ENCODE measurements at places on chromosomes 2 and 18.

DNA sequence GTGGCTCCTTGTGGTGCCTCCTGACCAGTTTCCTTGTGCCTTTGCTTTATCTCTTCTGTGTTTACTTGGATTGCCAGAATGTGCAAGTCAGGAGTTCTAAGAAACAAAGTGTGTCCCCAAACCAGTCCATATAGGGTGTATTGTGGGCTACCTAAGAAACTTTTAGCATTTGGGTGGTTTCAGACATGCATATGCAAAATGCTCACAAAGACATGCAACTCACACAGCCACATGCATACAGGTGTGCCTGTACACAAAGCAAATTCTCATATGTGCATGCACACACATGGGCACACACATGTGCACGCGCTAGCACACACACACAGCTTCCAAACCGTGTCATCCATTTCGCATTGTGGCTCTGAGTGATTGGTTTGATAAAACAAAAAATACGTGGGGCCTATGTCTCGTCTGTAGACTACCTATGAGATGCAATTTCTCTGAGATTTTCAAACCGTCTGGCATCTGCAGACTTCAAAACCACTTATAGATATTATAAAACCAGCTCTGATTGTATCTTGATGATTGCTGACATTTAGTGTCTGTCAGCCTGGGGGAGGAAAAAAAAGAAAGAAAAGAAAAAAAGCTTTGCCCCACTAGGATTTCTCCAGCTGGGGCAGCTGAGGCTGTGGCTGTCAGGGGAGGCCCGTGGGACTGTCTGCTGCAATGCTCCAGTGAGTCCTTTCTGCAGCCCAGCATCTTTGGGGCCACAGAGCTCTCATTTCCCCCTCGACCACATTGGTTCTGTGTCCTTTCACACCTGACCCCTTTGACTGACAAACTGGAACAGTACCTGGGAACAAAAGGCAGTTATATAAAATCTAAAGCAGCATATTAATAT lies 556.1 kb downstream of the CMPK2 start:
- no peak for DNase-seq

GRCh38 chr2:112640467-112640799 lies 5.3 kb upstream of the SLC20A1 start:
- DNase-seq, result no peak

DNA sequence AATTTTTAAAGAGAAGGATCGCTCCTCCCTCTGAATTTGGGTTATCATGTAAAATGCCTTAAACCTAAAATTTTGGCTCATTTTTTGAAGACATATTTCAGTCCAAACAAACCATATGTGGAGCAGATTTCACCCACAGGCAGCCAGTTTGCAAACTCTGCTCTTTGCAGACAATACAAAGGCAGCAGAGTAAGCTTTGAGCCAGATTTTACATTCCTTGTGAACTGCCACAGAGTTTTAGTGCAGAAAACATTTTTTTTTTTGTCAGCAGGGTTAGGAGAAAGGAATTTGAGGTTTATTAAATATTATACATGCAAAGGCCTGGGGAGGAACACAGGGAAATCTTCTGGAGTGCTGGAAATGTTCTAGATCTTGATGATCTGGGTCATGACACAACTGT lies 171.9 kb upstream of the FN1 start:
- DNase-seq, result no peak

DNA sequence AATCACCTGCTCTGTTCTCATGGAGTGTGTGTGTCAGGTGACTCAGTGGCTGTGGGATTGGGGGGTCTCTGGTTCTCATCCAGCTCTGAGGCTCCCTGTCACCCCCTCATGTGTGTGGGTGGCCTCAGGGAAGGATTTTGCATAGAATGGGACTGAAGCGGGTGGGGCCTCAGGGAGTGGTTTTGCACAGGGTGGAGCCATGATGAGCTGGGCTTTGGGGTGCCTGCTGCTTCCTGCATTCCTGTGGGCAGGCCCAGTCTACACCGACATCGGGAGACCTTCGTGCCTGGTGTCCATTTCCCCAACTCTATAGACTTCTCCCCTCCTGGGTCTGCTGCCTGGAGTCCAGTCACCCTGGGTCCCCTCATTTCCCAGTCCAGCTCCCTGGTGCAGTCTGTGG lies 59.7 kb downstream of the VAPA start:
- DNase-seq, result no peak

DNA sequence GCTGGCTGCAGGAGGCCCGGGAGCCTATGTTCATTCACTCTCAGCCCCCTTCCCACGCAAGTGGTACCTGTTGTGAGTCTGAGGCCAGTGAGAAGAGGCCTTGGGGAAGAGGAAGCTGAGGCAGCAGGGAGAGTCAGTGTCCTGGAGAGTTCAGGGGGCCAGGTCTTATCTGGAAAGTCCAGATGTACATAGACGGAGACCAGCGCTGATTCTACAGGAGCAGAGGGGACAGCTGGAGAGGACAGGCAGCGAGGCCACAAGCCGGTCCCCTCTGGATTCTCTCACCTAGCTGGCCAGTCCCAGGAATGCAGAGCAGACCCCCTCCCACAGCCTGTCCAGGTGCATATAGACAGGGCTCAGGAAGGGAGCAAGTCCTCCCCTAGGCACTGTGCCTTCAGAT lies 29.1 kb upstream of the SELENOI start:
- DNase-seq, result no peak

DNA sequence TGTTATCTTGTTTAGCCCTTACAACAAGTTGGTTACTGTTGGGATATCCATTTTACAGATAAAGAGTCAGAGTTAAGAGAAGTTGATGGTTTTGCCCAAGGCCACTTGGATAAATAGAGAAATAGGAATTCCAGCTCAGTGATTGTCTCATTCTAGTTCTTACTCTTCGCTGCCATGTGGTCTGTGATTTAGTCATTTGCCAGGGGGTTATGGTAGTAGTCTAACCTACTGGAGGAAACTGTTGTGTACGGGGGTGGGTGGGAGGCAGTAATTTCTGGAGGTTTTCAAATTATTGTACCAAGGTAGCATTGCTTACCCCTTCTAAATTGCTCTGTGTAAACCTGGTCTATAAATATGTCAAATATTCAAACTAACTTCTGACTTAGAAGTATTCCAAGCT lies 110.4 kb downstream of the MAP2 start:
- no peak for DNase-seq

- DNase-seq, result no peak
These were observed 119.9 kb downstream of the LYPD1 start for GRCh38 chr2:132549935-132550670.

GRCh38 chr2:39728941-39729351 lies 50.1 kb downstream of the THUMPD2 start:
- DNase-seq, result no peak

DNA sequence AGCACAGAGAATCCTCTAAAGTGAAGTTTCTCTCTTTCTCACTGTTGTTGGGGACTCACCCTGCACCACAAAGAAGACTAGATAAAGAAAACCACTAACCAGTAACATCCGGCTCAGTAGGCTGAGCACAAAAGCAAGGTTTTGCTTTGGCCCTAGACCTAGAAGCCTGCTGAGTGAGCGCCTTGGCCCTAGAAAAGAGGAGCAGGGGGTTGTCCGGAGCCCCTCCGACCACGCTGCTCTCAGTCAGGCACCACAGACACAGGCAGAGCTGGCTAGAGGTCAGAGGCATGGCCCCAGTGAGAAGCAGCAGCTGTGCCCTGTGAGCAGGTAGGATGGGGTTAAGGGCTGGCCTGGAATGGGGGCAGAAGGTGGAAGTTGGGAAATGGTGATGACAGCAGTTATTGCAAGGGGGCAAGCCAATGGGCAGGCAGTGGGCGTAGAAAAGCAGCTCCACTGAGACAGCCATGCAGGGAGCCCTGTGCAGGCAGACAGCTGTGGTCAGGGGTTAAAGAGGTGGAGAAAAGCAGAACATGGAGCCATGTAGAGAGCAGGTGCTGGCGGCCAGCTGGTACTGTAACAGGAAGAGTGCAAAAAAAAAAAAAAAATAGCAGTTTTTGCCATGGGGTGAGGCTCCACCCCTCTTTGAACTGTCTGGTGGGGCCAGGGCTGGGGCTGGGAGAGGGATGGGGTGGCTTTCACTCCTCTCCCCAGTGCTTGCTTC lies 36.9 kb upstream of the SLC14A1 start:
- no peak for DNase-seq

DNA sequence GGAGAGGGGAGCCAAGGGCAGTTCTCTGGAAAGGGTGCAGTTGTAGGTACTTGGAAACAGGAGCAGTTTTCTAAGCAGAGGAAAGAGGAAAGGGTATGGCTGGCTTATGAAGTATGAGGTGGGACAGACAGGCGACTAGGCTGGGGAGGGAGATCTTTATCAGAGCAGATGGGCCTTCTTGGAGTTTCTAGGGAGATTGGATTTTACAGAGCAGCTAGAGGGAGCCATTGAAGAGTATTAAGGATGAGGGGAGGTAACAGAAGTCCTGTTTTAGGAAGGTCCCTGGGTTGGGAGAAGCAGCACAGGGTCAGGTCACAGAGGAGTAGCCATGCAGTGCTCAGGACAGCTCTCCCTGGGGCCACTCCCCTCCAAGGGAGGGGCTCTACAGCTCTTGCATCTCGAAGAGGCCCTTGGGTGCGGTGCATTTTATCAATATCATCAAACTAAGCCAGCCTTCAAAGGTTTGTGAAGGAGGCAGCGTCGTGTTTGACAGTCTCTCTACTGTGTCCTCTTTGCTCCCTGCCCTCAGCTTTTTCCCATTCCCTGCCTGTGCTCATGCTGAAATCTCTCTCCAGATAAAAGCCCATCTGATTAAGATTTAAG lies 154.3 kb downstream of the SETBP1 start:
- no peak for DNase-seq

DNA sequence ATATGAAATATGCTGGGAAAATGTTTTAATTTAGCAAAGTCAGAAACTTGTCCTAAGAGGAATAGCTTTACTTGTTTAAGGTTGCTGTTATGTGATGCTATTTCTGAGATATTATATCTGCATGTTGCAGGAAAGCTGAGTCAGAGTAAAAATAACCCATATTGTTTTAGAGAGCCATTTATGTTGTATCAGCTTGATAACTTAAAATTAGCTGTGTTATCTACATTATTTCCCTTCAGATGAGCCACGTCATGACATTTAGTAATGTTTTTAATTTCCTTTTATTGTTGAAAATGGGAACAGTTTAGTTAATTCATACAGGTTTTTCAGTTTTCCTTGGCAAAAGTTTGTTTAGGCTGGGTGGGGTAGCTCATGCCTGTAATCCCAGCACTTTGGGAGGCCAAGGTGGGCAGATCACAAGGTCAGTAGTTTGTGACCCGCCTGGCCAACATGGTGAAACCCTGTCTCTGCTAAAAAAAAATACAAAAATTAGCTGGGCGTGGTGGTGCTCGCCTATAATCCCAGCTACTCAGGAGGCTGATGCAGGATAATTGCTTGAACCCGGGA lies 55.8 kb downstream of the TTC27 start:
- no peak for DNase-seq

GRCh38 chr2:65294701-65295100 lies 67.1 kb downstream of the ACTR2 start:
- no peak for DNase-seq

Data from stimulated activated CD4-positive, alpha-beta T cell treated with anti-CD3 and anti-CD28 coated beads, Interleukin-4, amount 100 ng/mL, for 4 hours (primary cell).